ENCODE measurements at places on chromosomes 7 and 10. TPM values are rescaled to one million over a fixed set of nuclear protein-coding genes. Genes with fewer than 3 reads are reported as not detected.

Gene SLC26A3
- not detected for total RNA-seq

DNA sequence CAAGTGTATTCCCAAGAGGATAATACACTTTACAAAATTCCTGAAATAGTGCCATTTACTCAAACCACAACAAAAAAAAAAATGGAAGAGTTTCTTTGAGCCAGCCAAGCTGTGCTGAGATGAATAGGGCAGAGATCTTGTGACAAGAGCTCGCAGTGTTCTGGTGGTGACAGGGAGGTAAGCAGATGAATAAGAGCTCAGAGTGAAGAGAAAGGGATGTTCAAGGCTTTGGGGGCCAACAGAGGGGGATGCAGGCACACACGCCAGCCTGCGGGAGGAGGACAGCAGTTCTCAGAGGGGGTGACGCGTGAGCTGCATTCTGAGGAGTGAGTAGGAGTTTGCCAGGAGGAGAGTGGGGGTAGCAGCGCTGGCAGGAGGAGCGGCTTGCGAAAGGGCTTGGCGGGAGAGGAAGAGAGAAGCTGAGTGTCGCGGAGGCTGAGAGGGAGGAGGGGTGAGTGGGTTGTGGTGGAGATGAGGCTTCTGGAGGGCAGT lies 194.4 kb upstream of the IMMP2L start:
- no peak for DNase-seq

DNA sequence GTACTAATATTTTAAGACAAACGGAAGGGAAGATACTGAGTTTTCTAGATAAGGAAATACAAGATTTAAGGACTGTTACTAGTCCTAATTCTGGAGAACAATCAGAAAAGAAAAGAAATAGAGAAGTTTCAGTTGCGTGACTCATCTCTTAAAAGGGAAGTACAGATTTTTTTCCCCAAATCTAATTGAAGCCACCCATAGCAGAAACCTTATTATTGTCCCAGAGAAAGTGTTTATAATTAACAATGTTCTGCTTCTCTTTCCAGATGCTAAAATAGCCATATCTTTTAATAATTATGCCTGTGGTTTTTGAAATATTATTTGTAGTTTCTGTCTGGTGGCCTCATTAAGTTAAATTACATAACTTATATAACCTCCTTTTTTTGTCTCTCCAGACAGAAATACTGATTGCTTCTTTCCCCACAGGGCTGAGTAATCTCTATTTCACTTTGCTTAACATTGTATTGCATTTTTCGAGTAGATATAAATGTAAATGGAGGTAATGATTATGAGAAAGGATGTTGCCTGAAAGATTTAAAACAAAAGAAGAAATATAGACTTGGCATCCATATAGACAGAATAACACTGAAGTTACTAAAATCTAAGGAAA lies 240.7 kb upstream of the MBL2 start:
- no peak for DNase-seq

DNA sequence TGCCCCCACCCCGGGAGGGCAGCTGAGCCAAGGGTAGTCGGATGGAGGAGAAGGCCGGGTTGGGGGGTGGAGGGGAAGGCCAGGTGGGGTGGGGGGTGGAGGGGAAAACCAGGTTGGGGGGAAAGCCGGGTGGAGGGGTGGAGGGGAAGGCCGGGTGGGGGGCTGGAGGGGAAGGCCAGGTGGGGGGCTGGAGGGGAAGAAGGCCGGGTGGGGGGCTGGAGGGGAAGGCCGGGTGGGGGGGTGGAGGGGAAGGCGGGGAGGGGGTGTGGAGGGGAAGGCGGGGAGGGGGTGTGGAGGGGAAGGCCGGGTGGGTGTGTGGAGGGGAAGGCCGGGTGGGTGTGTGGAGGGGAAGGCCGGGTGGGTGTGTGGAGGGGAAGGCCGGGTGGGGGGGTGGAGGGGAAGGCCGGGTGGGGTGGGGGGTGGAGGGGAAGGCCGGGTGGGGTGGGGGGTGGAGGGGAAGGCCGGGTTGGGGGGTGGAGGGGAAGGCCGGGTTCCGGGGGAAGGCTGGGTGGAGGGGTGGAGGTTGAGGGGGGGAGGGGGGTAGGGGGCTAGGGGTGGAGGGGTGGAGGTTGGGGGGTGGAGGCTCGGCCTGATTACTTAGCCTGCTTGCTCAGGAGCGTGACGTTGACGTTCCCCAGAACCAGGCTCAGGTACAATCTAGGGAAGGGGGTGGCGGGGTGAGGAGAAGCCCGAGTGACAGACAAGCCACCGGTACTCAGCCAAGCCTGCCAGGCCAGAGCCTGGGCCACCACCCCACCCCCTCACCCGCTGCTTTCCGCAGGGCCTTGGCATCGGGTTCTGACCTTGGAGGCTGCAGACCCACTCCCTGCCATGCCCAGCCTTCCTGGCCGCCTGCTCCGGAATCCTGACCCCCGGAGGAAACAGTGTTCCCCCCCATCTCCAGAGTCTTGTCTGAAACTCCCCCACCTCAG lies 5.6 kb downstream of the TMEM120A start:
- no peak for DNase-seq
